ENCODE measurements at places on chromosomes 11 and 22. TPM values are rescaled to one million over a fixed set of nuclear protein-coding genes. Genes with fewer than 3 reads are reported as not detected.

DNA sequence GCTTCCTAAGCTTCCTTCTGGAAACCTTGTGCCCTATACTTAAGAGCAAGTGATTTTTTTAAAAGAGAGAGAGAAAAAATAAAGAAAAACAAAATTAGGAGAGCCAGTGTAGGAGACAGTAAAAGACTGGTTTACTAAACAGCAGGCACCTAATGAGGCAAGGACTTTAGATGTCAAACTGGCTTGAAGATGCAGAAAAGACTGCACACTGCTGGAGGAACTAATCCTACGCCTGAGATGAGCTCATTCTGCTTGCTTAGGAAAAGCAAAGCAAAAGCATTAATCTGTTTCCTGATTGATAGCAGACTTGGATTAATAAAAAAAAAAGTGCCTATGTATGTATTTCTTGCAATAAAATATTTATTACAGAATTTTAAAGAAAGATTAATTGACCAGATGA, 113.6 kb upstream of the SEZ6L start:
- no peak for DNase-seq

DNA sequence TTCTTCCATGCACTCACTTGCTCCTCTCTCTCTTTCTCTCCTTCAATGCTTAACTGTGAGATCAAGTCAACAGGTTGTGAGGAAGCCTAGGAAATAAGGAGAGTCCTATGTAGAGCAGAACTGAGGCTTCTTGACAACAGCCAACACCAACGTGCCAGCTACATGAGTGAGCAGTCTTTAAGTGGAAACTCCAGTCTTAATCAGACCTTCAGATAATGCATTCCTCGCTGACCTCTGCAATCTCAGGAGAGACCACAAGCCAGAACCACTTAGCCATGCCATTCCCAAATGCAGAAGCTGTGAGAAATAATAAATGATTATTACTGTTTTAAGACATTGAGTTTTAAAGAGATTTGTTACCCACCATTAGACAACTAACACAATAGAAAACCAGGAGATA, 6.1 kb upstream of the TEAD1 start:
- DNase-seq: no peak

- no peak for DNase-seq
These were observed 12.0 kb upstream of the SESN3 start for GRCh38 chr11:95242845-95243605.

- DNase-seq: peak; percentile 96
These were observed 18.6 kb upstream of the SCN2B start for GRCh38 chr11:118194835-118195627.

GRCh38 chr22:44730490-44731356, 21.7 kb upstream of the ARHGAP8 start:
- DNase-seq: no peak

DNA sequence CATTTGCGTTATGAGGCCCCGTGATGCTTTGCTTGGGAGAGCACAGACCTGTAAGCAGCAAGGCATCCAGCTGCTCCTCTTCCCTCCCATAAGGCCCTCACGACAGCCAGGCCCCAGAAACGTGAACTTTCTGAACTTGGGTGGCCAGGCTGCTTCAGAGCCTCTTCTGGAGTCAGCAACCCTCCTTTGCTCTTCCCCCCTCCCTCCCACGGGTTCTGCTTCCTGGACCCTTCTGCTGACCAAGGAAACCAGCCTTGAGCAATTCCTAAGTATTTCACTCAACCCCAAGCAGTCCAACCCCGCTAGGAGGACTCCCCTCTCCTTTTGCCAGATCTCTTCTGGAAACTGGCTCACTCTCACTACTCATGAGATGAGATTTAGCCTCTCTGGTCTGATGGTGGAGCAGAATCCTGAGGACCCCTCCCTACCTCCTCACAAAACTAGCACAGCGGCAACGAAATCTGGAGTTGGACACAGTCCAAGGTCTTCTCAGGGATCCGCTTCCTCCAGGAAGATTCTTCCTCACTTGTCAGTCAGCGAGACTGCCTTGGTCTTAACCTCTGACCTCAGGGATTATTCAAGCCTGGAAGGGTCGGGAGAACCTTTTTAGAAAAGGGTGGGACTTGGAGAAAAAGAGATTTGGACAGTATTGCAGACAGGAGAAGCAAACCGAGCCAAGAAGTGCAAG, 86.2 kb downstream of the UBASH3B start:
- DNase-seq: no peak

Gene GLYATL2
- total RNA-seq: 0.33 TPM

DNA sequence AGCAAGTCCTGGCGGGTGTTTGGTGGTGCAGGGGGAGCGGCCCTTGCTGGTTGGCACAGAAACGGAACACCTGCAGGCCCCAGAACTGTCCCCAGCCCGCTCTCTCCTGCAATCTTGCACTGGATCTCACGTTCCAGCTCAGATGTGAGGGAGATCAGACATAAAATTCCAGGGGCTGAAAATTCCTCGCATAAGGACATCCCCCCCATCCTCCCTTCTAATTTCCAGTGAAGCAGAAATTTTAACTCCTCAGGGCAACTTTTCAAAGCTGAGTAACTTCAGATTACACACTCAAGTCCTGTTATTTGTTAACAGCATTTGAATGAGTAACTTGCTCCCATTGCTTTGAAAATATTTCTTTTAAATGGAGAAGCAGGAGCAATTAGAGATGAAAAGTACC, 40.3 kb upstream of the RASSF10 start:
- DNase-seq: no peak

Gene KRTAP5-8
- not detected for total RNA-seq

DNA sequence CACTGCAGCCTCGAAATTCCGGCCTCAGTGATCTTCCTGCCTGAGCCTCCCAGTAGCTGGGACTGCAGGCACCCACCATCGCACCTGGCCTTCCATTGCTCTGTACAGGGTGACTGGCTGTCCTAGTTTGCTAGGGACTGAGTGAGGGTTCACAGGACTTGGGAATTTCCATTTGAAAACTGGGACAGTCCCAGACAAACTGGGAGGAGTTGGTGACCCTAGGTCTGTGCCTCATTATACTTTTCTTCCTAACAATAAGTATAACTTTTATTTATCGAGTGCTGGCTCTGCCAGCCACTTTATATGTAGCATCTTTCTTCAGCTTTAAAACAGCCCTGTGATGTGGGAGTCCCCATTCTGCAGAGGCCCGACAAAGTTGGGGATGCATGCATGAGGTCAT, 25.5 kb downstream of the TCP11L1 start:
- no peak for DNase-seq

GRCh38 chr11:70494559-70495350, 96.4 kb downstream of the CTTN start:
- no peak for DNase-seq

- DNase-seq: peak; percentile 57
These were observed 243.4 kb upstream of the POU2AF2 start for GRCh38 chr11:111001986-111002611.

DNA sequence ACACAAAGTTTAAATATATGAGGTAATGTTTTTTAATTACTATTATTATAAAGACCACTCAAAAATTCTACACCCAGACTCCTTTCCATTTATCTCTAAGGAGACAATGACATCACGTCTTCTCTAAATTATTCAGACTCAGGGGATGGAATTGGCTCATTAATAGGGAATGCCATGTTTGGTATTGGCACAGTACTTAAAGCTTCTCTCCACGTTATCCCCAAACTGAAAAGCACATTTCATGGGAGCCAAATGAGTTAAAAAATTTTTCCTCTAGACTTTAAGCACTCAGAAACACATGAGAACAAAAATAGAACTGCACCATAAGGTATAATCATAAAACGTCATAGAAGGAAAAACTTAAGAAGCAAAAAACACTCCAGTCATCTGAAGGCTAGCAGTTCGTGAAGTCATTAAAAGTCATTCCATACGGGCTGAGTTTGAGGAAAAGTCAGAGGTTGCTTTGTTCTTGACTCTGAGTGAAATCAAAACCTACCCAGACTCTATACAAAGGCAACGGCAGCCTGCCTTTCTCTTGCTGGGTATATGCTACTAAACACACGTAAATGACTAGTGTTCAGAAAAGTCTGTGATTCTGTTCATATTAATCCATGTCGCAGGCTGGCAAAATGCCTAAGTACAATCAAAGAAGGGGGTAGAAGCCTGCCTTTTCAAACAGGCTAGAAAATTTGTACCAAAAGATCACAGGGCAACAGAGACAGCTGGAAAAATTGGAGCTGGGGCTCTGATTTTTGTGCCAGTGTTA, 8.7 kb upstream of the MPPED2 start:
- no peak for DNase-seq

DNA sequence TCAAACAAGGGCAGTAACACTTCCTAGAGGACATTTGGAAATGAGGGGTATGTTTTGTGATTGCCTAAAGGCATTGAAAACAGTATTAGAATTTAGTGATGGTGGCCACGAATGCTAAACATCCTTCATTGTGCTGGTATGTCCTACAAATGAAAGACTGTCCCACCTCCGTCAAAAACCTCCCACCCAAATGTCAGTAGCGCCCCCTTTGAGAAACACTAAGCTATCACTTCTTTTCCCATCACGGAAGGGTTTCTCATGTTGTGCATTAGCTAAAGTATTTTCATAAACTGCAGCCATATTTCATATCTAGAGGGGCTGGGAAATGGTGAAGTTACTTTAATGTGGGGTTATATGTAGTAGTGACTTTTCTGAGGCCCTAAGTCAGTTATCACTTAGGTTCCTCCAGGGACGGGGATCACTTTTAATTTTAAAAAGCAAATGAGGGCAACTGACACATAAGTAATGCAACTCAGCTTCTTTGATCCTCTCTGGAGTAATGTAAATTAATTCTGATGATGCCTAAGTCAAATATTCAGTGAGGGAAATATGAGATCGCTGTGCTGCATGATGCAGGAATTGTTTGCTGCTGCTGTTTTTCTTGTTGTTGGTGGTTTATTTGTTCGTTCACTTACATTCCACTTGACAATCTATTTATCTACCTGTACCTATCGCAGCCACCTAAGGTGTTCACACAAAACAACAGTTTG, 1403.4 kb upstream of the TENM4 start:
- no peak for DNase-seq

DNA sequence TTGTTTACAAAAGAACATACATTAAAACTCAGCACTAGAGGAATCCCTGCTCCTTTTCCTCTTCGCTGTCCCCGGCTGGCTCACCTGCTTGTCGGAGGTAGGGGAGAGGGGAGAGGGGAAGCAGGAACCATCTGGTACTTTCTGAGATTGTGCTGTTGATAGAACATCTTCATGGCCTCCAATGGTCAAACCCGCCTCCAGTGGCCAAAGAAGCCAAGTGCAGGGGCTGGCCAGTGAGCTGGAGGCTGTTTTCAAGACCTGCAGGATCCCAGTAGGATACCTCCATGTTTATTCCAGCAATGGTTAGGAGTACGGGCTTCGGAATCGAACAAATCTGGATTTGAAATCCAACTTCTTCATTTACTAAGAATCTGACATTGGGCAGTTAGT, 92.6 kb downstream of the PKNOX2 start:
- peak; percentile 16 for DNase-seq

DNA sequence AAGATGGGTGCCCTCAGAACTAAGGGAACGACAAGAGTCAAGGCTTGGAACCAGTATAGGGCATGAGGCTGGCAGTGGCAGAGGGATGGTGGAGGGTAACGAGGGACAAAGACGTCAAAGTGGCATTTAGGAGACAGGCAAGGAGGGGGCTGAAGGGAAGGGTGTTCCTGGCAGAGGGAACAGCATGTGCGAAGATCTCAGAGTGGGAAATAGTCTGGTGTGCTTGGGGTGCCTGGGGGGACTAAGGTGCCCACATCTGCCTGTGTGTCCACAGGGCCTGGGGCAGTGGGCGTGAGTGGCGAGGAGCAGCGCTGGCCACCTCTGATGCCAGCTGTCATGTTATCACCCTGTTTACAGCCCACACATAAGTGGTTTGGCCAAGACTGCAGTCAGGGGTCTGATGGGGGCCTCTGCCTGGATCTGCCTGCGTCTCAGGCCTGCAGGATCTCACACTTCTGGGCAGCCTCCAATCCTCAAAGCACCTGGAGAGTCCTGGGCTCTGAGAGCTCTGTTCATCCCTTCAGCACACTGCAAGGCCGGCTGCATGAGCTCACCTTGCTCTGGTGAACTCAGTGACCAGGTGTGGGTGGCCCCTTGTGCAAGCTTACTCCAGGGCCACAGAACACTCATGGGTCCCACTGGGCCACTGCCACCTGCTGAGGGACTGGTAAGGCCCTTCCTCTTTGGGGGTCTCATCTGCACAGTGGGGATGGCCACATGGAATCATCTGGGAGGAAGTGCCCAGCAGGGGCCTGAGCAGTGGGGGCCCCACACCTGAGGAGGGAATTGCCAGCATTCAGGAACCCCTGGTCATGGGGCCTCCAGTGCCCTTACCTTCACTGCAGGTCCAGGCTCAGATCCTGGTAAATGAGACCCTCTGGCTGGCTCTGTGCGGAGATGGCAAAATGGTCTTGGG, 89.7 kb upstream of the SHISAL1 start:
- no peak for DNase-seq

- DNase-seq: no peak
These were observed 25.0 kb upstream of the CCDC34 start for GRCh38 chr11:27388001-27388400.

GRCh38 chr11:126217491-126217890, 5.9 kb downstream of the FAM118B start:
- no peak for DNase-seq

DNA sequence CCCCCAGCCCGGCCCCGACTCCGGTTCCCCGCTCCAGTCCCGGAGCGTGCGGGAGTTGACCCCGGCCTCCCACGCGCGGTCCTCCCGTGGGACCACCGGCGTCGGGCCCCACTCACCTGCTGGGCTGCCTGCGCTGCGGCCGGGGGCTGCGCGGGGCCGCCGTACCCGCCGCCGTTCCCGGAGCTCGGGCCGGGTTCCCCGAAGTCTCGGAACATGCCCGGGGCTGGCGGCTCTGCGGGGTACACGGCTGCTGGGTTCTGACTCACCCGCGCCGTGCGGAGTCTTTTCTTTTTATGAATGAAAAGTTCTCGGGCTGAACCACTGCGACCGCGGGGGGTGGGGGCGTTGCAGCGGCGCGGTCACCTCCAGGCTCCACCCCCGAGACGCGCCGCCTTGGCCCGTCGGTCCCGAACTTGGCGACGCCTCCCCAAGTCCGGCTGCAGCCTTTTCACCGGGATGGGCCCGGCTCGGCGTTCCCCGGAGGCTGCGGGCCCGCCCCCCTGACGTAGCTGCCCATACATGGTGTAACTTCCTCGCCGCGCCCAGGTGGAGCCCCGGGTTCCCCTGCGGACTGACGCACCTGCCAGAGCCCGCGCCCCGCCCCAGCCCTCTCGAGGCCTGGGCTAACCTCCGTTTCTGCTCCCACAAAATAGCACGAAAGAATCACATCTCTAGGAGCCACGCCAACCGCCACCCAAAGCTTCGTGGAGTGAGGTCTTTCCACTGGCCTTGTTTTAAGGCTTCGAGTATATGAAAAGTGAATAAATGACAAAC, at the start of gene FOSL1:
TSS of gene FOSL1 (minus strand) at position 264 of the 774 bp plus-strand sequence. CDS start at position 215, 49 bp downstream.
- DNase-seq: peak; percentile 99

Gene LYVE1
- not detected for total RNA-seq

GRCh38 chr11:45933846-45934579, 11.6 kb downstream of the LARGE2 start:
- no peak for DNase-seq
